ENCODE measurements at places on chromosomes 2 and 18.
A peak's percentile ranks its signal among the peaks of the same experiment; 100 is the strongest.

DNA sequence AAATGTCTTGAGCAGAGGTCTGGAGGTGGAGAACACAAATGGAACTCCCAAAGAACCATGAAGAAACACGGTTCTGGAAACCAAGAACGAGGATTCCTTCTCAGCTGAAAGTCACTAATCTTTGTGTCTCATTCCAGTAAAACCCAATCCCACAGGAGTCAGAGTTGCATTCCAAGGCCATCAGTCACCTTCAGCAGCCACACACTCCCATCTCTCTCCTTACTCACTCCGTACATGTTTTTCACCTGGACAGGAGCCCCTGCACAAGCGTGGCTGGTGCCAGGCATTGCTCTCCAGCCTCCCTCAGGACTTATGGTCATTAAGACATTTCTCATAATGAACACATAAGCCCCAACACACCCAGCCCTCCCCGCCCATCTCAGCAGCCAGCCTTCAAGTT is 175.4 kb upstream of the SIX2 start:
- no peak for DNase-seq

GRCh38 chr18:26562568-26562967 is 14.2 kb upstream of the KCTD1 start:
- no peak for DNase-seq

DNA sequence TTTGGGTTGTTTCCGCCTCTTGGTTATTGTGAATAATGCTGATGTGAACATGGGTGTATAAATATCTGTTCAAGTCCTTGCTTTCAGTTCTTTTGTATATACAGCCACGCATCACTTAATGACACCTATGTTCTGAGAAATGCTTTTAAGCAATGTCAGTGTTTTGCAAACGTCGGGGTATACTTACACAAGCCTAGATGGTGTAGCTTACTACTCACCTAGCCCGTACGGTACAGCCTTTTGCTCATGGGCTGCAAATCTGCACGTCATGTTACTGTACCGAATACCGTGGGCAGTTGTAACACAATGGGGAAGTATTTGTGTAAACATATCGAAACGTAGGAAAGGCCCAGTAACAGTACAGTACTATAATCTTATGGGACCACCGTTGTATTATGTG is 12.4 kb downstream of the RALB start:
- DNase-seq = no peak

DNA sequence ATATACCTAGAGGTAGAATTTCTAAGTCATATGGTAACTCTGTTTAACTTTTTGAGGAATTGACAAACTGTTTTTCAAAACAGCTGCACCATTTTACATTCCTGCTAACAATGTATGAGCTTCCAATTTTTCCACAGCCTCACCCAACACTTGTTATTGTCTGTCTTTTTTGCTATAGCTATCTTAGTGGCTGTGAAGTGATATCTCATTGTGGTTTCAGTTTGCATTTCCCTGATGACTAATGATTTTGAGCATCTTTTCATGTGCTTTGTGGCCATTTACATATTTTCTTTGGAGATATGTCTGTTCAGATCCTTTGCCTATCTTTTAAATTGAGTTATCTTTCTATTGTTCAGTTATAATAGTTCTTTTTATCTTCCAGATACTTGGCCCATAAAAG is 273.8 kb downstream of the AGPS start:
- DNase-seq = no peak

- no peak for DNase-seq
These were observed 45.9 kb downstream of the PNO1 start for GRCh38 chr2:68203587-68203986.

- DNase-seq = no peak
These were observed 1251.6 kb upstream of the ZEB2 start for GRCh38 chr2:145771525-145771924.

GRCh38 chr18:75023473-75023872 is 185.5 kb downstream of the PTGR3 start:
- no peak for DNase-seq

DNA sequence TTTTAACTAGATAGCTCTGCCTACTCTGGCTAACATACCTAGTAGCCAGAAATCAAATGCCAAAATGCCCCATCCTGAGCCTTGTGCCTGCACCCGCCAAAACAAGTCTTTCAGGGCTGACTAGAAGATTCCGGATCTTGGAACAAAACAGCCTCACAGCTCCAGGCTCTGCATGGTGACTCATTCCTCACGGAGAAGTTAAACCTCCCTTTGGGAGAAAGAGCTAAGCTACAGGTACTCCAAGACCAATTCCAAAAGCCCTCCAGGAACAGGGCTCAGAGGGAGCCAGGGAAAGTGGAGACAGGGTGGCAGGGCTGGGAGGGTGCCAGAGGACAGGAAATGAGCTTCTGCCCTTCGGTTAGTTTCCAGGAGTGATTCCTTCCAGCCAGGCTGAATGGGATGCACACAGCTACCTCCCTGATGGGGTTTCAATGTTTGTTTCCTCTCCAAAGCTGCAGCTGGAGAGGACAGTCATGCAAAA is 295.6 kb downstream of the TNS1 start:
- no peak for DNase-seq

- no peak for DNase-seq
These were observed 93.6 kb downstream of the SCN9A start for GRCh38 chr2:166282154-166282553.

DNA sequence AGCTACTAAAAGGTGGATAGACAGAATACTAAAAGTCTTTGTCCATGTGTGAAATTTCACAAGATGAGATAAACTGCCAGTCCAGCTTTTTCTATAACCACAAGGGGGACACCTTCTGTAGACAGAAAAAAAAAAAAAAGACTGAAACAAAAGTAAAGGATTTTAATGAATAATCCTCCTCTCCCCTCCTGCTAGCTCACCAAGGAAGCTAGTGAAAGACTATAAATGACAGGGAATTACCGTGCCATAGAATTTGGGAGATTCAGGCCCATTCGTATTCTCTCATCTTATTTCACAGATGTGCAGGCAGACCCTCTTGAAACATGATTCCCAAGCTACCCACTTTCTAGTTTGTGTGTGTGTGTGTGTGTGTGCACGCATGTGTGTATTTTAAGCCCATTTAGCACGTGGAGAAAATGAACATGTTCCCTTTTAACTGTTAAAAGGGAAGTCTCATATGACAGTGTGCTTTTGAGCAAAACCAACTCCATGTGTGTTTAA is 36.3 kb upstream of the SLC8A1 start:
- no peak for DNase-seq

- DNase-seq = no peak
These were observed 20.4 kb upstream of the FEZ2 start for GRCh38 chr2:36618381-36618780.

GRCh38 chr2:2698182-2699120 is 367.4 kb upstream of the MYT1L start:
- no peak for DNase-seq

- DNase-seq = no peak
These were observed 18.2 kb upstream of the PCBP1 start for GRCh38 chr2:70069049-70069448.

GRCh38 chr2:159695795-159696448 is 16.4 kb upstream of the MARCHF7 start:
- no peak for DNase-seq

DNA sequence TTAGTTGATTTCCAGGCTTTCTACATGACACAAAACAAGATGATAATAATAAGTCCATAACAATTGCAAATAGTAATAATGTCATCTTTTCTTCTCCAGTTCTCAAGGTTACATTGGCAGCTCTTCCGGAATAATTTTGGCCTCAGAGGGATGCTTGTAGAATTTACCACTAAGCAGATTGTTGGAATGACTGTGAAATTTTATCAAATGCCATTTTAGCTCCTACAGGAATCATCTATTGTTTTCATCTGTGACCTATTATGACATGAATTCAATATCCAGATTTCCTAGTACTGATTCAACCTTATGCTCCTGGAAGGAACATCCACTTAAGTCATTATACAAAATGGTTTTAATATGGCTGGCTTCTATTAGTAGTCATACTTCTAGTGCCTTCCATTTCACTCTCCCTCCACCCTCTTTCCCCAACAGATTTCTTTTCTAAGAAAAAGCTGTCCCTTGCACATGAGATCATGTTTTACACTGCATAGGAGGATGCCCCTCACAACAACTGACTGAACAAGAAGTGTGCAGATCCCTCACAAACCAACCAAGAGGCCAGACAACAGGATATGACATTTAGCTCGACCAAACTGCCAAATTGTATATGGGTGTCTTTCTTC is 200.0 kb downstream of the DNER start:
- DNase-seq = no peak

DNA sequence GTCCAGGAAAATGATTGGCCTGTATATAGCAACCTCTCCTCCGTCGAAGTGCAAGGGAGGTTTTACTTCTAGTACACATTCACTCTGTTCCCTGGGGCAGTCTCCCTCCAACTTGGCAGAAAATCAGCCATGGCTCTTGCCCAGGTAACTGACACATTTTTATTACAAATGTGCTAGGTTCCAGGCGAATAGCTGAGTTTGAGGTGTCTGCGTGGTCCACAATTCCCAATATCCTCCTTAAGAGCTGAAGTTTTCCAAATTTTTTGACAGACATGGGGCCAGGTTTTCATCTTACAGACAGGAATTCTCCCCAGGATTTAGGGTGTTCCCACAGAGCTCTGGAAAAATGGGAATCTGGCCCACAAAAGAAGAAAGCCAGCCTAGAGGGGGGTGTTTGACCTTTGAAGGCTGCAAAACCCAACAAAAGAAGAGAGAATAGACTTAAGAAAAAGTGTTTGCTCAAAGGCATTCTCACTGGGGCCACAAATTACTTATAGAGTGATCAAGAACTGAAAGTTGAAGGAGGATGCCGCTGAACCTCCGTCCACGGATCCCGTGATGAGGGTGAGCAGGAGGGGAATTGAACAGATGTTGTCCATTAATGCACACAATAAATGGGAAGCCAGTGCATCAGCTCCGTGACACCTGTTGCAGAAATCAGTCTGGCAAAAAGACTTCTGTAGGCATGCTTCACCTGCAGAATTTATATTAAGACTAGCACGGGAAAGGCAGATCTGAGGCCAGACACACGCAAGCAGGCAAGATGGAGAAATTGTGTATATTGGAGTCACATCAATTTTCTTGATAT is 242.3 kb upstream of the COPS8 start:
- no peak for DNase-seq

DNA sequence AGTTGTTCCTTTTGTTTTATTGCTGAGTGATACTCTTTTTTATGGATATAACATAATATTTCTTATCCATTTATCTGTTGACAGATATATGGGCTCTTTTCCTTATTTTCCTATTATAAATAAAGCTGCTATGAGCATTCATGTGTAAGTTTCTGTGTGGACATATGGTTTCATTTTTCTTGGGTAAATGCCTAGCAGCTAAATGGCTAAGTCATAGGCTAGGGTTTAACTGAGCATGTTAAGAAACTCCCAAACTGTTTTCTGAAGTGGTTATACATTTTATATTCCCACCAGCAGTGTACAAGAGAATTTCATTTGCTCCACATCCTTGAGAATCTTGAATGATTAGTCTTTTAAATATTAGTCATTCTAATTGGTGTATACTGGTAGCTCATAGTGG is 786.6 kb upstream of the CDH2 start:
- DNase-seq = no peak

- peak; percentile 26 for DNase-seq
These were observed 35.5 kb upstream of the TTR start for GRCh38 chr18:31555971-31556747.

GRCh38 chr2:109435901-109436598 is 177.7 kb downstream of the SEPTIN10 start:
- no peak for DNase-seq

DNA sequence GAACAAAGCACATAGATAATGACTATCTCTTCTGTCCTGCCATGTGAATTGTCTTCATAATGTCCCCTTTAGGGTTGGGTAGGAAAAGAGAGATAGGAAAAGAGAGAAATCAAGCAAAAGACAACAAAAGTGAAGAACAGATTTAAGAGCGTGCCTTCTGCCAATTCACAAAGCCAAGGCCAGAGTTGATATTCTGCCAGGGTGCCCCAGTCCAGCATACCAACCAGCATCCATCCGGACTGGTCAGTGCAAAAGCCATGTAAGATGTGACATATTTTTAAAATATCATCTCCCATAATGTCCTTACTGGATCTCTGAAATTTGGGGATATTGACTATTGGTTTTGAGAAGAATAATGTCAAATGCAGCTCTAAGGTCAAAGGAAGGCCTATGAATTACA is 35.7 kb upstream of the KLF7 start:
- no peak for DNase-seq

- DNase-seq = no peak
These were observed 351.1 kb downstream of the RND3 start for GRCh38 chr2:150136401-150136800.

- DNase-seq = peak; percentile 35
These were observed 55.8 kb downstream of the TSN start for GRCh38 chr2:121810959-121811853.

DNA sequence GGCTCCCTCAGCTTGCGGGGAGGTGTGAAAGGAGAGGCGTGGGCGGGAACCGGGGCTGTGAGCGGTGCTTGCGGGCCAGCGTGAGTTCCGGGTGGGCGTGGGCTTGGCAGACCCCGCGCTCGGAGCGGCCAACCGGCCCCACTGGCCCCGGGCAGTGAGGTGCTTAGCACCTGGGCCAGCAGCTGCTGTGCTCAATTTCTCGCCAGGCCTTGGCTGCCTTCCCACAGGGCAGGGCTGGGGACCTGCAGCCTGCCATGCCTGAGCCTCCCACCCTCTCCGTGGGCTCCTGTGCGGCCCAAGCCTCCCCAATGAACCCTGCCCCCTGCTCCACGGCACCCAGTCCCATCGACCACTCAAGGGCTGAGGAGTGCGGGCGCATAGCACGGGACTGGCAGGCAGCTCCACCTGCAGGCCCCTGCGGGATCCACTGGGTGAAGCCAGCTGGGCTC is 48.2 kb downstream of the RNF138 start:
- DNase-seq = no peak

DNA sequence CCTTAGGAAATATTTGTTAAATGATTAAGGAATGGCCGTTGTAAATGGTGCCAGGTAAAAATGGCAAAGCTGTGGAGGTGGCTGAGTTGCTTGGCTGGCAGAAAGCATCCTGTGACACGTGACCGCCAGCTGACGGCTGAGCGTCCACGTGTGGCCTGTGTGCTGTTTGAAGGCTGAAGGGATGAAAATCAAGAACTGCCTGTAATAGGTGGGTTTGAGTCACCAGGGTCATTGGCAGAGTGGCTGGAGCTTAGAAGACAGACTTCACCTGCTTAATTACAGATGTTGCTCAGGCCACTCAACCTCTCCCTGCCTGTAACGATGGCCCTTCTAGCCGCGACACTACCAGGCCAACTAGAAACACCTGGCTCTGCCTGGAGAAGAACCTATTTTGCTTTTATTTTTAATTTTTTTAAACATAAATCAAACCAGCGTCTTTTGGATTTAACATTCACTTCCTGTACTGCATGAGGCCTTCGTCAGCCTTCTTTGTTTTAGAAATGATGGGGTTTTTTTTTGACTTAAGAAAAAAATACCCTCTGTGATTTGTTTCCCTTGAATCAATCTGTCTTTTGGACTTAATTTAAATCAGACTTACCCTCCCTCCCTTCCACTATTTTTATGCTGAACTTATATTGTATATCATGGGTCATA is 206.5 kb downstream of the PRKCE start:
- no peak for DNase-seq

- no peak for DNase-seq
These were observed 32.1 kb downstream of the CLASP1 start for GRCh38 chr2:121617042-121617599.

GRCh38 chr2:8253781-8254180 is 428.1 kb upstream of the ID2 start:
- DNase-seq = no peak
